ENCODE measurements at places on chromosomes 3 and 15.

GRCh38 chr15:57528940-57529565, 62.7 kb upstream of the MYZAP start:
- no peak for DNase-seq

GRCh38 chr3:10383850-10384248, 62.9 kb upstream of the SEC13 start:
- no peak for DNase-seq

- no peak for DNase-seq
Observed at GRCh38 chr3:44965165-44965564, 10.8 kb downstream of the ZDHHC3 start.

- no peak for DNase-seq
Observed at GRCh38 chr15:76208786-76209424, 102.4 kb downstream of the ETFA start.

- no peak for DNase-seq
Observed at GRCh38 chr3:110384601-110385000, 687.0 kb upstream of the NECTIN3 start.

DNA sequence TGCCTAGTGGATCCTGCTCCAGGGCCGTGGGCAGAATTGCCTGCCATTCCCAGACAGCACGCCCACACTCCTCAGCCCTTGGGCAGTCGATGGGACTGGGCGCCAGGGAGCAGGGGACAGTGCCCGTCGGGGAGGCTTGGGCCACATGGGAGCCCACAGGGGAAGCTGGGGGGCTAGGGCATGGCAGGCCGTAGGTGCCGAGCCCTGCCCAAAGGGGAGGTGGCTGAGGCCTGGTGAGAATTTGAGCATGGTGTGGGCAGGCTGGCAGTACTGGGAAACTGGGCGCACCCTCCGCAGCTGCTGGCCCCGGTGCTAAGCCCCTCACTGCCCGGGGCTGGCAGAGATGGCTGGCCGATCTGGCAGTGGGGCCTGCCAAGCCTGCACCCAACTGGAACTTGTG, 1225.9 kb upstream of the EPHA6 start:
- DNase-seq = no peak

DNA sequence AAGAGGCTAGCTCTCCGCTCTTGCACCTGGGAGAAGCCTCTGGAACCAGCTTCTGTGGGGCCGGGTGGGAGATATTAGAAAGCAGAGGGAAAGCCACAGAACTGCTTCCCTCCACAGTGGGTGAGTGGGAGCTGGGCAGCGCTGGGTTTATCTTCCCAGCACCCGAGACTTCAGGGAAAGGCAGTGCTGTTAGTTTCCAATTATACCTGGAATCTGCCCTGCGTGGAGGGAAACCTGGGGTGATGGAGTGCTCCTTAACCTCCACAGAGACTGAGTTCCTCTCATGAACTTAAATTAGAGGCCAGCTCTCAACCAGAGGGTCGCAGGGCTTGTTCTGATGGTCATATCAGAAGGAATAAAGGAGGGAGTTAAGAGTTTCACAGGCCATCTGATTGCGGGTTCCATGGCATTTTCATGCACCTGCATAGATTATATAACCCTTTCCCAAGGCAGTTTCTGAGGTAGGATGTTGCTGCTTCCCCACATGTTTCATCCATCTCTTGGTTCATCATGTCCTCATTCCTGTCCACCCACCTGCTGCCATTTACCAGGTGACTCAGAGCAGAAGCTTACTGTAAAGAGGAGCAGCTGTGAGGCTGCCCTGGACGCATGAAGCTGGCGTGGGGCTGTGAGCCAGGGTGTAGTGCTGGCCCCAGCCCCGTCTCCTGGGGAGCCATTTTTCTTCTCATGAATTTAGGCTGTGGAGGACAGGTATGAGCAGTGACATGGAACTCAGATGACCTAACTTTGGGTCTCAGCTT, 42.5 kb downstream of the CA12 start:
- DNase-seq = no peak

- no peak for DNase-seq
Observed at GRCh38 chr3:48524970-48525369, 21.0 kb upstream of the SHISA5 start.

- no peak for DNase-seq
Observed at GRCh38 chr3:128923576-128923975, 44.2 kb downstream of the ACAD9 start.

GRCh38 chr3:117217355-117217754, 507.8 kb downstream of the TUSC7 start:
- DNase-seq = no peak

GRCh38 chr15:68584756-68585573, 6.2 kb downstream of the CORO2B start:
- DNase-seq = no peak

GRCh38 chr15:86316726-86317383, 237.2 kb downstream of the AGBL1 start:
- no peak for DNase-seq

- DNase-seq = no peak
Observed at GRCh38 chr15:90301707-90302300, 36.3 kb downstream of the NGRN start.

DNA sequence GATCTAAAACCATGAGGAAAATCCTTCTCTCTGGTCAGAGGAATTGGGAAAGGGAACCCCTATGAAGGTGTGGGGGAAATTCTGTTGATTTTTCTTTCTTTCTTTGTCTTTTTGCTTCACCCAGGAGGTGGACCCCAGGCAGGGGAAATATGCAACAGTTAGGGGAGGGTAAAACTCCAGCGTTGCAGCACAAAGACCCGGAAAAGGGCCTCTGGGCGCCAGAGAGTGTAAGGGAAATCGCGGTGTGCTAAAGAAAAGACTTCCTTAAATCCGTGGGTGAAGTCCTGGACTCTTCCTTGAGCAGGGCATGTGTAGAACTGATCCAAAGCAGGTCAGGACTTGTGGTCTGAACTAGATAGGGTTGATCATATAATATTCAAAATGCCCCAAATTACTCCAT, 11.1 kb upstream of the TBC1D21 start:
- no peak for DNase-seq

DNA sequence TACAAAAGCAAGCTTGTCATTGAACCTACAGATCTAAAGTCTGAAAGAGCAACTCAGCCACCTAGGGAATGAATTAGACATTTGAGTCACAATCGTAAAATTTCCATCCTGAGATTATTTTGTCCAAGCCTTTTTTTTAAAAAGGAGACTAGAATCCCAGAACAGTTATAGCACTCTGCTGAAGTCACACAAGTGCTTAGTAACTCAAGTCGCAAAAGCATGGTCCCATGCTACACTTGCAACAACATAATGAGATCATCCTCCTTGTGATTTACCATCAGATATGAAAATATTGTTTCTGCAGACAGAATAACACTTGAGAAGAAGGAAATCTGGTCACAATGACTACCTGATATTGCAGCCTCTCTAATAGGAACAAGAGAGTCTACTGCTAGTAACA, 106.7 kb downstream of the ZIC4 start:
- no peak for DNase-seq

- DNase-seq = no peak
Observed at GRCh38 chr15:75836959-75837334, 6.3 kb upstream of the UBE2Q2 start.

DNA sequence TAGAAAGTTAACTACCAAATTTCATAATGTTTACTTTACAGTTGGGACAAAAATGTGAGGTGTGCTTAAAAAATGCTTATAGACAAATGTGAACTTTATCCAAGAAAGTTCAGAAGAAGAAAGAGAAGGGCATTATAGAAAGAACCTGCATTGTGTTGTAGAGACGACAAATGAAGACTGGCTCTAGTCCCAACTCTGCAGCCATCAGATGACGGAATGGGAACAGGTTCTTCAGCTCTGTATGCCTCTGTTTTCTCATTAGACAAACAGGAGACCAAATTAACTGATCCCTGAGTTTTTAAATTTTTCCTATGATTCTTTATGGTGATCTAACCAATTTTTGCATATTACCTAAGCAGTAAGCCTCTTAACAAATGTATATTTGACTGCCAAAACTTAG, 49.2 kb downstream of the PDZRN3 start:
- DNase-seq = no peak

- DNase-seq = no peak
Observed at GRCh38 chr3:106829206-106829605, 548.0 kb upstream of the CCDC54 start.

GRCh38 chr3:197125636-197126035, 96.0 kb upstream of the MELTF start:
- DNase-seq = no peak

DNA sequence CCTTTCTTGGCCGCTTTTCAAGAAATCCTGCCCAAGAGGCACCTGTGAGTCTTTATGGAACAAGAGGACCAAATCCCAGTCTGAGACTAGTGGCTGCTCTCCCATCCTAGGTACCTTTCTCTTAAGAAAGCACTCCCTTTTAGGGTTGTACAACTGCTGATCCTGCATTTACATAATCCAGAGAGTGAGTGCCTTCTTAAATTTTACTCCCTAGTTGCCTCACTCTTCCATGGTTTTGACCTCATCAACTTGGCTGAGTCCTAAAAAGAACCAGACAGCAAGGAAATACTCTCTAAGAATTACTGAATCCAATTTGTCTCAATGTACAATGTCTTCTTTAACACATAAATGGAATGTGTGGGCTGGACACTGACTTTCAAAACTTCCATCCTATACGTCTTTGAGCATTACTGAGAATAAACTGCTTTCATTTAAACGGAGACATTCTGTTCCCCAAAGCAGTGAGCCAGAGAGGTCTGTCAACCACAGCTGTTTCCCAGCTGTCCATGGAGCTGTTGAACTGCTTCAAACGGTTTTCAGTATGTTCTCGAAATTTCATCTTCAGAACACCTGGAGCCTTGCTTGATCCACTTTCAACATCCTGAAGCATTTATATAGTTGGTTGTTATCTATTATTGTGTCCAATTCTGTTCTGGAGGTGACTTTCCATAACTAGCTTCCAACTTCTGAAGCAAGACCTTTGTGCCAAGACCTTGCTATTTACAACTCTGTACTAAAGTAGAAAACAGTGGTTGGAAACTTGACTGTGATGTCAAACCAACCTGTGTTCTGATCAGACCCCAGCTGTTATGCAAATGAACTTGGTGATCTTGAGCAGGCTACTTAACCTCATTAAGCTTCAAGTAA, 179.1 kb downstream of the SLC9A9 start:
- DNase-seq = no peak

- DNase-seq = no peak
Observed at GRCh38 chr3:151372063-151372820, 12.3 kb downstream of the P2RY12 start.

- no peak for DNase-seq
Observed at GRCh38 chr3:56291953-56292352, 176.3 kb downstream of the ERC2 start.

DNA sequence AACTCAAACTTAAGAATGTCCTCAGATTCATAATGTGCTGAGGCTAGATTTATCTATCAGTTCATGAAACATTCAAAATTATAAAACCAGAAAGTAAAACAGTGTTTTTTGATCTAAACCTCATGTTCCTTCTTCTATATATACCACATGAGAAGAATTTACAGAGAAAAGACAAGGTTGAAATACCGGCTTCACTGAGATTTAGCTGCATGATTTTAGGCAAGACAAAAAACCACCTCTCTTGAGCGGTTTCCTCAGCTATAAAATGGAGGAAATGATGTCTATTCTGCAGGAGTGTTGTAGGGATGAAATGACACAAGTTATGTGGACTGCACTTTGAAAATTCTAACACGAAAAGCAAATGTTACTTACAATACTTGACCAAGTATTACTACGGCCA, 80.6 kb upstream of the FOXB1 start:
- no peak for DNase-seq

- DNase-seq = no peak
Observed at GRCh38 chr3:70822669-70823068, 510.2 kb upstream of the MDFIC2 start.

DNA sequence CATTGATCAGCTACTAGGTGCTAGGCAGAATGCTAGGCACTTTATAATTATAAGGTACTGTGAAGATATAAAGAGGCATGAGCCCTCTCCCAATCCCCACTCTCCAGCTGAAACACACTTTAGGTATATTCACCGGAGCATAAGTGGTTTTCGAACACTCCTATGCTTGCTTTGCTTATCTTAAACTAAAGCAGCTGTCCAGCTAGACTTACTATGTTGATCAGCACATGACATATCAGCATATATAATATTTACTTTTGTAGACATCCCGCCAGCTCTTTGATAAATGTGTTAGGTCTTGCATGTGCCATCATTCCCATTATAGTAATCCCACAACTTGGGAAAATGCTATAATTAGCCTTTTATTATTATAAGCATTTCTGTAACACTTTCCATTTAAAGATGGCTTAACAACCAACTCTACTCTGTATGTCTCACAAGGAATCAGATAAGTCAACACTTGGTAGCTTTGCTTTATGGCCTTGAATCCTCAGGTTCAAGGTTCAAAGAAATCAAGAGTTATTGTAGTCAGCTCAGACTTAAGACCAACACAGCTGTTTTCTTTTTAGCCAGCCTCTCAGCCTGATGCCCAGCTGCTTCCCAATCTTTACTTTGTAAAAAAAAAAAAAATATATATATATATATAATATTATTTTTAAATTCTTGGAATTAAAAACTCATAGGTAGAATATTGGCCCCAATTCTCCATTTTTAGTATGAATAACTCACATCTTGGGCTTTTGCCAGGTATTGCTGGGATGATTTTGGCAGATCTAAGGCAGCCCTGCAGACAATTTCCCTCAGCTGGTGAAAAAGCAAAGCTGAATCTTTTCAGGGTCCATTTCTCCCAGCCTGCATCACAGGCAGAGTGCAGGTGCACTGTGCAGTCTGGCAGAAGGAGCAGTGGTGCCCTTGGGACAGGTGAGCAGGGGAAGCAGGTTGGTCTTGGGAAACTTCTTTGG, 104.2 kb downstream of the THRB start:
- no peak for DNase-seq

GRCh38 chr15:92421976-92422375, 28.3 kb downstream of the ST8SIA2 start:
- no peak for DNase-seq

DNA sequence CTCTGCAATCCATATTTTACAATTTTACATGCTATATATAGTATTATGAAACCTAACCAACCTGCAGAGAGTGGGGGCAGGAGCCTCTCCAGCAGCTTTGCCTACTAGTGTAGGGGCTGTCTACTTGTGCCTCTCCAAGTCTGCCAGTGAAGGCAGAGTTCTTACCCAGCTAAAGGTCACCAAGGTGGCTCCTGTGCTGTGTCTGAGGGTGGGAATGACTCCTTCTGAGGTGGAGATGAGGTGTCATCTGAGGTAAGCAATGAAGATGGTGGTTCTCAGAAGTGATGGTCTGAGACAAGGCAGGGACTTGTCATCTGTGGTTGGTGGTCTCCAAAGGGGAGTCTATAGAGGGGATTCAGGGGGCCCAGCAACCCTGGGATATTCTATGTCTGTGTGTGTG, 47.5 kb downstream of the SACM1L start:
- DNase-seq = no peak

- no peak for DNase-seq
Observed at GRCh38 chr3:141242377-141243092, 10.9 kb downstream of the PXYLP1 start.

DNA sequence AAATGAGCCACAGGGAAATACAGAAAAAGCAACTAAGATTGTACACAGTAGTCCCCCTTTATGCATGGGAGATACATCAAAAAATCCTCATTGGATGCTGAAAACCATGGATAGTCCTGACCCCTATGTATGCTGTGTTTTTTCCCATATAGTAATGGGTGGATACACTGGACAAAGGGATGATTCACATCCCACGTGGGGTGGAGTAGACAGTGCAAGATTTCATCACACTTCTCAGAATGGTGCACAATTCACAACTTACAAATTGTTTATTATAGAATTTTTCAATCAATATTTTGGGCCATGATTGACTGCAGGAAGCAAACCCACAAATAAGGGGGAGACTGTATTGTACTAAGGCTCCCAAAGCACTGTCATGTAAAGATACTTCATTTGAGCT, 224.4 kb upstream of the STRIT1 start:
- DNase-seq = no peak

GRCh38 chr3:99534951-99535704, 103.3 kb upstream of the COL8A1 start:
- DNase-seq = no peak
